ENCODE measurements at places on chromosomes 4 and X. TPM values are rescaled to one million over a fixed set of nuclear protein-coding genes. Genes with fewer than 3 reads are reported as not detected.

The RS1 gene
- not detected for total RNA-seq

The LRAT gene
- total RNA-seq: 1.1 TPM

The CCNG2 gene
- total RNA-seq: 21.3 TPM

The USP26 gene
- total RNA-seq: not detected

The PCSK1N gene
- total RNA-seq: 3.0 TPM

DNA sequence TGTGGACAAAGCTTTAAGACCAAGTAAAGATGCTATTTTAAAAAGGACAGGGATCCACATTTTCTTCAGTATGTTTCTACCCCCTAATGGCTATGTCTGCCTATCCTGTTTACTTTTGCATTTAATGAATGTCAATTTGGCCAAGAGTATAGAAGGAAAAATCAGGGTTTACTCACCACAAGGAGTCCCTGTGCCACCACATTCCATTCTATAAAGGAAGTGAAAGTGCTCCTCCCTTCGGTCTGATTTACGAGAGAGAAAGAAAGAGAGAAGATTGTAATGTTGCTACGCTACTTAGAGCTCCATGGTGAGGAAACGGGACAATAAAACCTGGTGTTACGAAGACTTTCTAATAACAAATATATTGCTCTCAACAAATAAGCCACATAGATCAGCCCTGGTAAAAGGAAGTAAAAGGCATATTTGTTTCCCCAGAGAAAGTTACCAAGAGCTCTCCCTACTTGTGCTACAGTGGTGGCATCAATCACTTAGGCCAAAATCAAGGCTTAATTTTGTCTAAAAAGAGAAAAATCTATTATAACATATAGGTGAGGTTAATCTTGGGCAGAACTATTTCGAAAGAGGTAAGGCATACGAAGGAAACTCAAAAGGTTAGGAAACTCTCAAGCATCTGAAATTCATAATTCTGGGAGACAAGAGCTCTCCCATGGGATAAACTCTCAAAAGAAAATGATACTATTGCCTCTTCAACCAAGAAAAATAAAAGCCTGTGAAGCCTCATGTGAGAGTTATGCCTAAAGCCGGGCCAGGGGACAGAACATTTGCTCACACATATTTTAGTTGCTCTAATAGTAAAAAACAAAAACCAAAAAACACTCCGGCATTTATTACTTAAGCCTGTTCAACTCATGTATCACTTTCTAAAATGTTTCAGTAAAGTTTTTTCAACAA is 29.5 kb downstream of the TAPT1 start:
- DNase-seq: no peak

- no peak for DNase-seq
Measured at GRCh38 chr4:151859641-151860040, 98.8 kb upstream of the GATB start.
